ENCODE measurements at places on chromosomes 12 and 14.

DNA sequence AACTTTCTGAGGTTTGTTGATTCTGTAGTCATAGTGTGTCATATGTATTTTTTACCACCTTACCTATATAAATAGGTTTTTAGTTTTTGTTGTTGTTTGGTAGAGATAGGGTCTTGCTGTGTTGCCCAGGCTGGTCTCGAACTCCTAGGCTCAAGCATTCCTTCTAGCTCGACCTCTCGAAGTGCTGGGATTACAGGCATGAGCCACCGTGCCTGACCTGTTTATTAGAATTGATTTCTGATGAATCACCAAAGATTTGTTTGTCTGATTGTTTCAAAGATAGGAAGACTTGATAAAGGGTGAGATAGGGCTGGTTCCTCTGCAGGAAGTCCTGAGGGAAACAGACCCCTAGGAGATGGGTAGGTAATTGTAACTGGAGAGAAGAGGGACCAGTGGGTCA lies 481.6 kb downstream of the PCNX1 start:
- DNase-seq = no peak

GRCh38 chr12:110554184-110554583 lies 28.9 kb downstream of the PPTC7 start:
- no peak for DNase-seq

DNA sequence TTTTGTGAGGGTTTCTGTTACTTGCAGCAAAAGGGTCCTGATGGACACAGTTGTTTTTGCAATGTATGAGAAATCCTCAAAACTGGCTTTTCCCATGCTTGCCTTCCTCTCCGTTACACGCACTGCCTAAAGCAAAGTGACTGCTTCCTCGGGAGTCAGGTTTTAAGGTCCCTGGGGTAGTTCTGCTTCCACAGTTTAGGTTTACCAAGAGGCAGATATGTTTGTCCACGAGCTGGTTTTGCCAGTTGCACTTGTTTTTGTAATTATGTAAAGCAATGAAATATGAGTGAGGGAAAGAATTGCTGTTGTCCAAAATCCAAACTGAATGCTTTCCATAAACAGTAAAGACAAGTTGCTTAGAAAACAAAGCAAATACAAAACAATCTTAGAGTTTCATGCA lies 290.7 kb upstream of the AMIGO2 start:
- no peak for DNase-seq

DNA sequence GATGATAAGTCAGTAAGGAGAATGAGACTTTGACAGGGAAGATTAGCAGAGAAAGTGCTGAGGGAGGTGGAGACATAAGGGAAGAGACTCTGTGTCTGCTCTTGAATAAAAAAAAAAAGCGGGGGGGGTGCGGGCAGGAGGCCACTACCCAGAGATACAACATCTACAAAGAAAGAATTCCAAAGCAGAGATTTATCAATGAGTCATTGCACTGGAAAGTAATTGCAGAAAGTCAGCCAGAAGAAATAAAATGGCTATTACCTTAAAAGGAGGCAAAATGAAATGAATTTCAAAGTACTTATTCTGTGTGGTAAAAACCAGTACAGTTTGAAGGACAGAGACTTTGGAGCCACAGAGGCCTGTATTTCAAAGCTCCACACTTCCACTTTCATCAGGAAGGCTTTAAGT lies 267.1 kb upstream of the PRKD1 start:
- DNase-seq = no peak

DNA sequence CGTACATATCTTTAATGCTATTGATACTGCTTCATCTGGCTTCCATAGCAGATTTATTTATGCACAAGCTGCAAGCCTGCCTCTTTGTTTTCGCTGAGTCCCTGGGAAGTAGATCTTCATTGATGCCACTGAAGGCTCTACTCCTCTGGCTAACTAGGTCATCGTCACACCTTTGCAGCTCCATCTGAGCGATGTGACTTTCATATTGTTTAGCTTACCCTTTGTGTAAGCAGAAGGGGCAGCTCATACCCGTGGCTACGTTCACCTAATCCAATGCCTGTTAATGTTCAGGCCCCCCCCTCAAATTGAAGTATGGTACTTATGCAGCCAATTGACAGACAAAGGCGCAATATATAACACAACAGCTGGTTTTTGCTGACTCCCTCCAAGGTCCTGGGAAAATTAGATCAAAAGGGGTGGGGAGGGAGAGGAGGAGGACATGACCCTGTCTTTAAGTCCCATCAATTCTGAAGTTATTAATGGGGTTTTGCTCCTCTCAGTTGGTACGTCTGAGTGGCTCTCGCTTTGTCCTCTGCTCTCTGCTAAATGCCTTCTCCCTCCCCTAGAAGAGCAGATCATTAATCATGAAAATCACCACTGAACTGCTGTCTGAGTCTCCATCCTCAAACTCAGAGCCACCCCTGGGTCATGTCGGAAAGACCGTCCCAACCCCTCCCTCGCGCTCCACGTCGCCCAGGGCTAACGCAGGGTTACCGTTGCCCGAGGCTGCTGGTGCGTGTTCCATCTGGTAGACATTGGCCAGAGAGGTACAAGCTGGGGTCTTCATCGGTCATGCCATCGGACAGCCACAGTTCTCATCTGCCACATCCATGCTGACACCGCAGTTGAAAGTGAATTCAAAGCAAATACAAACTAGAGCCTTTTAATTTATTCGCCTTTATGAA lies 128.8 kb downstream of the ADGRD1 start:
- DNase-seq = no peak

DNA sequence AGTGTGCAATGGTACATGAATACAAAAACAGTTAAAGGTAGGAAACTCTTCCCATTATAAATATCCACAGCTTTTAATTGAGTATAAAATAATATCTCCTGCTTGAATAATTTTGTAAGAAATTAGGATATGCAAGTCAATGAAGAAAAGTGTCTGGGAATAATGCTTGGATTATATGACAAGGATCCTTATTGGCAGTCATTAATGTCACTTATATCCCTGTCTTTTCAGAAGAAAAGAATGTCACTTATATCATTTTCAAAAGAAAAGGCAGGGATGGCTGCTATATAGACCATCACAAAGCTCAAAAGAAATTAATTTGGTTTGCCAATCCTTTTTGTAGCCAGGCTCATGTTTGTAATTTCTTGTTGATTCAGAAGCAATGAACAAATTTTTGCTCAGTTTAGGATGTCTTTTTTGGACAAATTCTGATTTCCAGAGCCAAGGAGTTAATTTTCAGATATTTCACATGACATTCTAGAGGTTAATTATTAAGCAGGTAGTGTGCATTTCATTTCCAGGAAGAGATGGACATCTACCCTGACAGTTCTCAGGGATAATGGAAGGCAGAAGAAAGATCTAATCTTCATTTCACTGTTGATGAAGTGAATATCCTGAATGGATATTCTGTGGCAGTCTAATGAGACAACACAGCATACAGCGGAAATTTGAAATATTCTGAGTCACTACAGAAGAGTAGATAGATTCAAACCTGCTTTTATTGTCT lies 299.8 kb downstream of the RPS29 start:
- no peak for DNase-seq

GRCh38 chr14:101410126-101410525 lies 151.2 kb upstream of the DIO3 start:
- DNase-seq = no peak

DNA sequence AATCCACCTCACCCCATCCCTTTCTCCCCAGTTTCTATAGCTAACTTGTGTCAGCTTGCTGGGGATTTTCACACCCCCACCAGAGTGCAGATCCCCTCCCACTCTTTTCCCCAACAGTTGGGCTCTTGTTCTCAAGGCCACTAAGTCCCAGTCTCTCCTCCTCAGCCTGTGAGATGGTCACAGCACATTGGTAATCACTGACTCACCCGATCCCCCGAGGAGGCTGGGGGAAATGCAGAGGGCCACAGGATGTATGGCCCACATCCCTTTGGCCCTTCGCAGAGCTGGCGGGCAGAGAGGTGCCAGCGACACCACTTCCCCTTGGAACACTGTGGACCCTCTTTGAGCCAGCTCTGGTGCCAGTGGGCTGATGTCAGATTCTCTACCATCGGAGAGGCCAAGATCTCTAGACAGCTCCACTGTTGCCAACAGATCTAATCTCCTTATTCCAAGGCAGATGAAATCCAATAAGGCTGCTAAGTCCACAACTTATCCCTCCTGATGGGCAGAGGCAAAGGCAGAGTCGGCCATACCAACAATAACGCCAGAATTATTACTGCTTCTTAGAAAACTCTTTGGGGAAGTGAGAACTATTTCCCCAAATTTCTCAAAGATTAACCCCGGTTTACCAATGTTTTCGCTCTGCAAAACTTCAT lies 1.6 kb downstream of the FMNL3 start:
- no peak for DNase-seq

Measured in stimulated activated CD8-positive, alpha-beta memory T cell treated with anti-CD3 and anti-CD28 coated beads, Interleukin-4, amount 100 ng/mL, for 1 hour (primary cell).